Effector memory CD4-positive, alpha-beta T cell (primary cell): ENCODE measurements at places on chromosomes 2 and 18.

DNA sequence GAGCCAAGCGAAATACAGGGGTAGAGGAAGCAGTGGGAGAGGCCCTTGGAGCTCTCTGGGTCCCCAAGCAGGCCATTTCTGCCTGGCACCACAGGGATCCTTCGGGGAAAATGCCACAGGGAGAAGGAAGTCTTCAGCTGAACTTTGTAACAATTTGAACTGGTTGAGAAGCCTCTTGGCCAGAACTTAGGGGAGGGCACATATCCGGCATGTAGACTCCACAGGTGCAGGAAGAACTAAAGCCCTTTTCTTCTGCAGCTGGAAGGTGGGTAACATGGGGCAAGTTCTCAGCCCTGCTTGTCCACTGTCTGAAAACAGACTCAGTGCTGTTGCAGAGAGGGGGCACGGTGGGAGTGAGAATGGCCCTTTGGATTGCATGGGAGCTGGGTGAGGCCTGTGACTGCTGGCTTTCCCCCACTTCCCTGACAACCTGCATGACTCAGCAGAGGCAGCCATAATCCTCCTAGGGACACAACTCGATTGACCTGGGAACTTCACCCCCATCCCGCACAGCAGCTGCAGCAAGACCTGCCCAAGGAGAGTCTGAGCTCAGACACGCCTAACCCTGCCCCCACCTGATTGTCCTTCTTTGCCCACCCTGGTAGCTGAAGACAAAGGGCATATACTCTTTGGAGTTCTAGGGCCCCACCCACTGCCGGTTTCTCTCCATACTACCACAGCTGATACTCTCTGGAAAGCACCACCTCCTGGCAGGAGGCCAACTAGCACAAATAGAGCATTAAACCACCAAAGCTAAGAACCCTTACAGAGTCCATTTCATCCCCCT is 101.6 kb upstream of the FAM136A start:
- no peak for DNase-seq

GRCh38 chr2:41084321-41084720 is 632.4 kb upstream of the SLC8A1 start:
- no peak for DNase-seq

GRCh38 chr18:46343931-46344372 is 239.8 kb downstream of the HAUS1 start:
- DNase-seq: peak; percentile 28

DNA sequence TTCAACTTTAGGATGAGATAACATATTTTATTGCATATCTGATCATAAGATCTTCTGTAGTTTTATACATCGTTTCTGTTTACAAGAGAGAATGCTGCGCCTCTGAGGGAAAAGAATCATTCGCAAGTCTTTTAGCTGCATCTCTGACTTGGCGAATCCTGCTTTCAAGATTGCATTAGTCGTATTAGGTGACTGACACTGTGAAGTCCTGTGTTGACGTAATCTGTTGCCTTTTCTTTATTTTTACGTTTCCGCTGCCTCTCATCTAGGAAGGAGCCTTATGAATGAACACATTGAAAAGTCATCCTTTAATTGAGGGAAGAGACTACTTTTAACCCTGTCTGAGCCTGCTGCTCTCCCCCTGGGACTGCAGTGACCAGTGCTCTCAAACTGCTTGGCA is 101.5 kb downstream of the LDLRAD4 start:
- DNase-seq: no peak

GRCh38 chr2:95004287-95004686 is 21.2 kb upstream of the MAL start:
- no peak for DNase-seq

DNA sequence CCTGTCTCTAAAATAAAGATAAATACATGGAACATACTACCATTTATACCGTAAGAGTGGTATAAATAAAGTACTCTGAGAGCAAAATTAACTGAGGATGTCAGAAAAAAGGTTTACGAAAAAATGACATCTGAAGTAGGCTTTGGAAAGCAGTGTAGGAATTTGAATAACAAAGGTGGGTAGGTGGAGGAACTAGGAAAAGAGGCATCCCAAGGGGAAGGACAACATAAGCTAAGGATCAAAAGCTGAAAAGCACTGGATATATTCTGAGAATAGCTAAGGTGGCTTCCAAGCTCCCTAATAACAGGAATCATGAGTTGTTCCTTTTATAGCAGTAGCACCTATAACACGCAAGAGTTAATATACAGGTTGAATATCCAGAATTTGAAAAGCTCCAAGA is 91.3 kb downstream of the BAZ2B start:
- no peak for DNase-seq

- DNase-seq: no peak
Observed at GRCh38 chr18:33330711-33331110, 109.8 kb downstream of the CCDC178 start.

GRCh38 chr2:201327678-201328077 is 29.5 kb downstream of the FLACC1 start:
- no peak for DNase-seq

- DNase-seq: no peak
Observed at GRCh38 chr2:2992634-2993033, 385.0 kb downstream of the EIPR1 start.

GRCh38 chr2:101076581-101076980 is 74.5 kb downstream of the RPL31 start:
- no peak for DNase-seq

DNA sequence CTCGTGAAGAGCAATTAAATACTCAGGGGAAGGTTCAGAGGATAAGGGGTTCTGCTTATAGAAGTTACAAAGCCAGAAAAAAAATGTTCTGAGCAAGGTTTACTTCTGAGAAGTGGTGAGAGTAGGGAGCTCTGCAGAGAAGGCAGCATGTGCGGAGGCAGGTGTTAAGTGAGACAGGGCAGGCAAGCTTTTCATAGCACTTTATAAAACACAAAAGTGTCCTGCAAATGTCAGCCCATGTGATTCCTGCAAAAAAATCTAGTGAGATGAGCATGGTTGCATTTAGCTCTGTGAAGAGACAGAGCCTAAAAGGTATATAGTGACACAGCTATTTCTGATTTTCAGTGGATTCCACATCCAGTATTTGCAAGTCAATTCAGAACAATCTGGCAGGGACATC is 223.8 kb upstream of the SYT4 start:
- DNase-seq: no peak

- no peak for DNase-seq
Observed at GRCh38 chr2:207341804-207342203, 176.1 kb upstream of the KLF7 start.

GRCh38 chr18:8619835-8620577 is 10.8 kb downstream of the RAB12 start:
- no peak for DNase-seq

DNA sequence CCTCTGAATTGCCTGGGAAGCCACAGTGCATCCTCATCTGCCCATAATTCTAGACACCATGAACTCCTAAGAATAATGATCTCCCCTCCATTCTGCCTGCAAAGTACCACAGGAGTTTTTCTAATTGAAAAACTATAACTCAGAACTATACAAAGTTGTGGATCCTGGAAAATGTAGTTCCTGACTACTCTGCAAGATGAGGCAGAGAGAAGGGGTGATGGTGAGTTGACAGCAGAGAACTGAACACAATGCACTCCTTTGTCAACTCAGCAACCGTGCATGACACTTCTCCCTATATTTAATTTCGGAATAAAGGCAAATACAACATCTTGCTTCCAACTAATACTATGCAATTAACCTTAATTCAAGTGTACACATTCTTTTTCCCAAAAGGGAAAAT is 471.1 kb upstream of the FAM98A start:
- DNase-seq: no peak

DNA sequence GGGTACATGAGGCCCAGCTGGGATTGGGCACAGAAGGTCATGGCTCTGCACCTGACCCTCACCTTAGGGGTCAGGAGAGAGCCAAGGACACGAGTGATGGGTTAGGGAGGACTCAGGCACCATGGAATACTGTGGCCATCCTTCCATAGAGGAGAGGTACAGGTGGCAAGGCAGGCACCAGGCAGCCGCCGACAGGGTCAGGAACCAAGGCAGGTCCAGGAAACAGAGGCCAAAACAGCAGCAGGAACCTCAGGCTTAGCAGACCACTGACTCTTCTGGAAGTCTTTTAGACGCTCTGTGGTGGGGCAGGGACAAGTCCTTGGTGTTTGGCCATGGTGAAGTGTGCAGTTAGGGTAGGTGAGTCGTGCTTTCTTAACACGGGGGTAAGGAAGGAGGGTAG is 128.0 kb downstream of the NEDD4L start:
- DNase-seq: no peak

DNA sequence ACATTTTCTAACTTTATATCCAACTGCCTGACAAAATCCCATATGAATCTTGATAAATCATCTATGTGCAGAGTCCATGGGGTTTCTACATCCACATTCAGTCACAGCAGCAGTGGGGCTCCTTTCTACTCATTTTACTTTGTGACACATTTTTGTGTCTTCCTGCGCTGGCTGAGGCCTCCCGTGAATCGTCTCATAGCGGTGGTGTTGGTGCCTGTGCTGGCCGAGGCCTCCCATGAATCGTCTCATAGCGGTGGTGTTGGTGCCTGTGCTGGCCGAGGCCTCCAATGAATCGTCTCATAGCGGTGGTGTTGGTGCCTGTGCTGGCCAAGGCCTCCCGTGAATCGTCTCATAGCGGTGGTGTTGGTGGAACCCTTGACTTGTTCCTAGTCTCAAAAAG is 17.0 kb downstream of the SNED1 start:
- no peak for DNase-seq

GRCh38 chr2:200264631-200265030 is 41.9 kb upstream of the SPATS2L start:
- DNase-seq: no peak

GRCh38 chr2:208097313-208097712 is 27.0 kb downstream of the CRYGD start:
- no peak for DNase-seq

- no peak for DNase-seq
Observed at GRCh38 chr2:159712929-159713420, 669 bp downstream of the MARCHF7 start.

- DNase-seq: no peak
Observed at GRCh38 chr18:8439055-8439454, 170.2 kb upstream of the RAB12 start.

DNA sequence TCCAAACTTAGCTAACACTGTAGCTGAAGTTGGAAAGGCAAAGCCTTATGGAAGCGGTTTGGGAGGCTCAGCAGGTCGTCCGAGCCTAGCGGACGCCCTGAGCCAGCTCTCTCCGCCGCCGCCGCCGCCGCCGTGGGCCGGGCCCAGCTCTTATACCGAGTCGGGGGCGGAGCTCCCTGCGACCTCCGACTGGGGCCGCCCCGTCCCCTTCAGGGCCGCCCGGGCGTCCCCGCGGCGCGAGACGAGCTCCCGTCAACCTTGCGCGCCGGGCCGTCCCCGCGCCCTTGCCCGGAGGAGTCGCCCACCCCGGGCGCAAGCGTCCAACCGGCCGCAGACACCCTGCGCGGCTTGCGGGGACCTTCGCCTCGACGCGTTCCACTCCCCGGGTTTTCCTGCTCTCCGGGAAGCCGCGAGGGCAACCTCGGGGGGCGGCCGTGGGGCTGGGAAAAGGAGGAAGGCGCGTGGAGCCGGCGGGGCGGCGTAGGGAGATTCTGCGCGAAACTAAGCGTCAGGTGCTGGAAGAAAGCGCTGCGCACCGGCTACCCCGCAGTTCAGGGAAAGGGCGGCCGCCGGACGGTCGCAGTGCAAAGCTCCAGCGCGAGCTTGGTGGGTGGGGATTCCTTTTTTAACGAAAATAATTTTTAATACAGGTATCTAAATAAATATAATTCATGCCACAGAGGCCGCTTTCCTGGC is at the start of gene SLC40A1:
SLC40A1 (minus strand) TSS at position 129 of the 696 bp plus-strand sequence. CDS start 326 bp downstream, outside the sequence.
- peak; percentile 51 for DNase-seq

DNA sequence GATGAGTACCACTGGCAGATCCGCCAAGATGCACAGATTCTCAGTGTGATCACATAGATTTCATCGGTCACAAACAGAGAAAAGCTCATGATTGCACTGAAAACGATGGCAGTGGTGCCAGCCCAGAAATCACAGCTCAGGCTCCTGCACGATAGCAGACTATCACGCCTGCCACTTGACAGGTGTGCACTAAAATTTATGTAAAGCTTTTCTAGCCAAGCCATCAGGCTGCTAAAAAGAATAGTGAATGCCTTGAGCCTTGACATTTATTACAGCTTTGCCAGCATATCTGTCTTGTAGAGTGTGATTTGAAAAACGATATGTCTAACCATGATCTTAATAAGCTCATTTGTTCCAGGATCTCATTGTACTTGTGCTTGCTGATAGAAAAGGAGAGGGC is 409.5 kb upstream of the CWC22 start:
- DNase-seq: no peak

DNA sequence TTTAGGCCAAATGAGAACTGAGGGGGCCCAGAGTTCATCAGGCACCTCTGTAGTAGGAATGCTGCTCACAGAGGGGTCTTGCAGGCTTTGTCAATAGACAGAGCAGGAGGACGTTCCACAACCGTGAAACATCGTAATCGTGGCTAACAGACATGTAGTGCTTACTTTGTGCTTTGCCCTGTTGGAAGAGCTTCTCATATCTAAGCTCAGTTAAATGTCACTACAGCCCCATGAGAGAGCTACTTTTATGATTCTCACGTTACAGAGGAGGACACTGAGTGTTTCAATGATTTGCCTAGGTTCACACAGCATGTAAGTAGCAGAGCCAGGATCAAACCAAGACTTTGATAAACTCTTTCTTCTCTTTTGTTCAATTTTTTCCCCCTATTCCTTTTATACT is 136.6 kb downstream of the MYCN start:
- DNase-seq: no peak

- DNase-seq: no peak
Observed at GRCh38 chr2:128631698-128632500, 313.2 kb upstream of the HS6ST1 start.

GRCh38 chr18:24799720-24800119 is 339.3 kb downstream of the HRH4 start:
- DNase-seq: no peak

- DNase-seq: no peak
Observed at GRCh38 chr2:235606004-235606715, 112.3 kb downstream of the AGAP1 start.

DNA sequence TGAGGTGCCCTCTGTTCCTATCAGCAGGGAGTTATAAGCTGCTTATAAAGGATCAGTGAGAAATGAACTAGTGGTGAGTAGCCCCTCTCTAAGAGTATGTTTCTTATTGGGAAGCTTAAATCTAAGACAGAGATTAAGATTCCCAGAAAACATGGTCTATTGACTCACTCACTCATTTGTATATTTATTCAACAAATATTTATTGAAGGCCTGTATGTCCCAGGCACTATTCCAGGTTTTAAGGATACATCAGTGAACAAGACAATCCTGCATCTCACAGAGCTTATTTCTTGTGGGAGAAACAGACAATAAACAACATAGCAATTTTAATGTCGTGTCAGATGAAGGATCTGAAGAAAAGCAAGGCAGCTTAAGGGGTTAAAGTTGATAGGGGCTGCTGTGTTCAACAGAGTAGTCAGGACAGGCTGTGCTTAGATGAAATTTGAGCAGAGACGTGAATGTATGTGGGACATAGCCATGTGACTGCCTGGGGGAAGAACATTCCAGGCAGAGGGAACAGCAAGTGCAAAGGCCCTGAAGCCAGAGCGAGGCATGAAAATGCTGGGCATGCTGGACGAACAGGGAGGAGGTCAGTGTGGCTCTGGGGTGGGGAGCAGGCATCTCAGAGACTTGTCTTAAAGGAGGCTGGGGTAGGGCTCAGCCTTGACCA is 14.8 kb upstream of the PSD4 start:
- no peak for DNase-seq

GRCh38 chr2:203582468-203582867 is 47.4 kb upstream of the RAPH1 start:
- DNase-seq: no peak

- no peak for DNase-seq
Observed at GRCh38 chr2:202037086-202037485, 3.4 kb downstream of the FZD7 start.

- DNase-seq: no peak
Observed at GRCh38 chr2:120470041-120470965, 124.4 kb downstream of the INHBB start.
